ENCODE measurements at places on chromosomes 16 and 17.

DNA sequence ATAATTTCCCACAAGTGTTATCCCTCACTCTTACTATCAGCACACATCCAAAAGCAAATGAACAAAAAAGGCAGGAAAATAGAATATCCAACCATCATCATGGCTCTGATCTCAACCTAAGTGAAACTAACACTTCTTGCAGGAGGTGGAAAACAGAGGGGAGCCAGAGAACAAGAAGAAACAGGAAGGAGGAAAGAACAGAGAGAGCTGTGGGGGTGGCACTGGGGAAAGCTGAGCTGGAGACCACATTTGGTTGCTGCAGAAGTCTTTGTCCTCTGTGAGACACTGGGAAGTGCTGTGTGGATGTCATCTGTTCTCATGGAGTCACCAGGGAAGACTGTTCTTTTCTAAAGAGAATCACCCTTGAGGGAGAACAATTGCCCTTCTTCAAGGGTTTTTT lies 34.7 kb downstream of the GRB7 start:
- DNase-seq, result no peak

DNA sequence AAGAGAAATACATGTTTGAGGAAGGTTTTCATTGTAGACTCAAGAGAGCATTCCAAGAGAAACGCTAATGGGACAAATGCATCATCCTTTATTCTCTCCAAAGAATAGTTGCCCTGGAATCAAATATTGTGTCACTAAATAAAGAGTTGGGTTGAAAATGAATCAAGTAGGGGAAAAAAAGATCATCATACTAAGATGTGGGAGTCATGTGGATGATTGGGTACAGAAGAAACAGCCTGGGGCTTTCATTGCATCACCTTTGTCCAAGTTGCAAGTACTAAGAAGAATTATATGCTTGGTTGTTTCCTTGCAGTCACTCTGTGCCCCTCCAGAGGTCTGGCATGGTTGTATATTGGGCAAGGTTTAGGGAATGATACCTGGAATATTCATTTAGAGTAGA lies 658.9 kb downstream of the TOX3 start:
- no peak for DNase-seq

GRCh38 chr17:75516619-75517296 lies 430 bp downstream of the TSEN54 start:
- DNase-seq, result no peak

GRCh38 chr16:26344976-26345375 lies 653.2 kb downstream of the HS3ST4 start:
- no peak for DNase-seq

- DNase-seq, result no peak
These were observed 108.8 kb downstream of the IRX5 start for GRCh38 chr16:55039511-55039910.

GRCh38 chr17:82407255-82407654 lies 10.9 kb upstream of the HEXD start:
- DNase-seq, result no peak

DNA sequence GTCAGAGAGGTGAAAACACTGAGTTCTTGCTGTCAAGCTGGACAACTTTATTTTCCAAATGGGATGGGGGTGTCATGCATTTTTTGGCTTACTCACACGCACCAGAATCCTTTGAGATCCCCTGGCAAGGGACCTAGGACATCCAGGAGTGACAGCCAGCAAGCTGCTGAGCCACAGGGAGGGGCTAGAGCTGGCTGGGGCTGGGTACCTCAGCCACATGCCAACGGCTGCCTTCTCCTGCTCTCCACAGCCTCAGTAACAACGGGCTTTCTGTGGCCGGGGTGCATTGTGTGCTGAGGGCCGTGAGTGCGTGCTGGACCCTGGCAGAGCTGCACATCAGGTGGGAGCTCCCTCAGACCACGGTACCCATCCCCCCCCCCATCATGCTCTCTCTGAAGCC lies 47.6 kb downstream of the NLRC5 start:
- no peak for DNase-seq

DNA sequence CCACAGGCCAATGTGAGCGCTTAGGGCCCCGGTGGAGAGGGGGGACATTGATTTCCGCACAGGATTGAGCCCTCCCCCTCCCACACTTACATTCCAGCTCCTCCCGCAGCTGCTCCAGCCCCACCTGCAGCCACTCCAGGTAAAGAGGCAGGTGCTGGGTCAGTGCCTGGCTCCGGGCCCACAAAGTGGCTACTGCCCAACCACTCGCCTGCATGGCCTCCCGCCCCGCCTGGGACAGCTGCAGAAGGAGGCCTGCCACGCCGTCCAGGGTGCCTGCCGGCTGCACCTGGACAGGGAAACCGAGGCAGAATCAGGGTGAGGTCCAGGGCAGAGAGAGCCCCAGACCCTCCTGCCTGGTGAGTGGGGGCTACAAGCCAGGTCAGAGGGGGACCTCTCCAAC lies 46.3 kb downstream of the RMI2 start:
- DNase-seq, result peak; percentile 56

DNA sequence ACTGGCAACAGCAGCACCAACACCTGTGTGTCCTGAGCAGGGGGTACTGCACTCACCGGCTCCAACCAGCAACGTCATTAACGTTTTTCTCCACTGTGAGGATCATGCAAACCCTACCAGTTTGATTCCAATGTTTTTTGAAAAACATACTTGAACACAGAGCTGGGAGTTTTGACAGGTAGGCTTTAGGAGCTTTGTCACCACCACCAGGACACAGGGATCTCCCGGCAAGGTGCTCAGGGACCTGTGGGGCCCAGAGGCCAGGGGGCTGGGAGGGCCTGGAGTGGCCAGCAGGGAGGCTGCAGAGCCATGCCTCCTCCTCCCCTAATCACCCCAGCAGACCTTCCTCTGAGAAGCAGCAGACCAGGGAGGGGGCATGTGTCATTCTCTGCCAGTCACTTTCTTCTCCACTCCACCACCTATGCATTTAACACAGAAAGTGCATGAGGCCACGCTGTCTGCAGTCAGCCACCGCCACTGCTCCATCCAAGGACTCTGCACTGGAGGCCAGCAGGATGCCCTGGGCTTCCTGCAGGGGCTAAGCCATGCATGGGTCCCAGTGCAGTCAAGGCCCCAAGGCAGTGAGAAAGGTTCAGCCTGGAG lies 768.2 kb downstream of the KCNJ18 start:
- DNase-seq, result no peak

- no peak for DNase-seq
These were observed 136.9 kb downstream of the GRIN2A start for GRCh38 chr16:10045291-10045775.
